ENCODE measurements at places on chromosomes 6 and 20. TPM values are rescaled to one million over a fixed set of nuclear protein-coding genes. Genes with fewer than 3 reads are reported as not detected.

The SIRPB2 gene
- total RNA-seq: not detected

DNA sequence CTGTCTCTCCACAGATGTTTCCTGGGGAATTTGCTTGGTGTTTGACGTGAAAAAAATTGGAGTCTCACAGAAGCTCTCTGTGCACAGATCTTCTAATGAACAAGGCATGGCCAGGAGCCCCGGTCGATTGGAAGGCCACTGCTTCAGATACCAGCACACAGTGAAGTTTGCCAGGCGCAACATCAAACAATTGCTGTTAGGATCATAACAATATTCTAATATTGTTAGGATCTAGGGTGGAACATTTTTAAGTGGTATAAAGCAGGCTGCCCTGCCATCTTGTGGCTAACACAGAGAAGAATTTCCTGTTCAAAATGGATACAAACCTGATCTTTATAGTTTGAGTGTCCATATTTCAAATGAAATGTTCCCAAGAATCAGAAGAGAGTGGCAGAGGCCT is 64.1 kb downstream of the C6orf118 start:
- DNase-seq: no peak

GRCh38 chr6:2594868-2595267 is 155.9 kb downstream of the MYLK4 start:
- no peak for DNase-seq

DNA sequence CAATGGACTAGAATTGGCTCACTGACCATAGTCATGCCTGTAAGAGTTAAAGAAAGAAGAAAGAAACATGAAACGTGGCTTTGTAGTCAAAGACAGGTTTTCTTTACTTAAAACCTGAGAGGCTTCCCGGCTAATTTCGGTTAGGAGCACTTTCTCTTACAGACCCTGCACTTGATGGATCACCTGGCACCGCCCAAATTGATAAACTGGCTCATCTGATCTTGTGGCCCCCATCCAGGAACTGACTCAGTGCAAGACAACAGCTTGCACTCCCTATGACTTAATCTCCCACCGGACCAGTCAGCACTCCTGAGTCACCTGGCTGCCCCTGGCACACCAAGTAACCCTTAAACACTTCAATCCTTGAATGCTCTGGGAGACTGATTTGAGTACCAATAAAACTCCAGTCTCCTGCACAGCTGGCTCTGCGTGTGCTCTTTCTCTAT is 12.3 kb downstream of the TMEM14B start:
- peak; percentile 97 for DNase-seq

- no peak for DNase-seq
These were observed 86.1 kb upstream of the STMND1 start for GRCh38 chr6:17015551-17016381.

DNA sequence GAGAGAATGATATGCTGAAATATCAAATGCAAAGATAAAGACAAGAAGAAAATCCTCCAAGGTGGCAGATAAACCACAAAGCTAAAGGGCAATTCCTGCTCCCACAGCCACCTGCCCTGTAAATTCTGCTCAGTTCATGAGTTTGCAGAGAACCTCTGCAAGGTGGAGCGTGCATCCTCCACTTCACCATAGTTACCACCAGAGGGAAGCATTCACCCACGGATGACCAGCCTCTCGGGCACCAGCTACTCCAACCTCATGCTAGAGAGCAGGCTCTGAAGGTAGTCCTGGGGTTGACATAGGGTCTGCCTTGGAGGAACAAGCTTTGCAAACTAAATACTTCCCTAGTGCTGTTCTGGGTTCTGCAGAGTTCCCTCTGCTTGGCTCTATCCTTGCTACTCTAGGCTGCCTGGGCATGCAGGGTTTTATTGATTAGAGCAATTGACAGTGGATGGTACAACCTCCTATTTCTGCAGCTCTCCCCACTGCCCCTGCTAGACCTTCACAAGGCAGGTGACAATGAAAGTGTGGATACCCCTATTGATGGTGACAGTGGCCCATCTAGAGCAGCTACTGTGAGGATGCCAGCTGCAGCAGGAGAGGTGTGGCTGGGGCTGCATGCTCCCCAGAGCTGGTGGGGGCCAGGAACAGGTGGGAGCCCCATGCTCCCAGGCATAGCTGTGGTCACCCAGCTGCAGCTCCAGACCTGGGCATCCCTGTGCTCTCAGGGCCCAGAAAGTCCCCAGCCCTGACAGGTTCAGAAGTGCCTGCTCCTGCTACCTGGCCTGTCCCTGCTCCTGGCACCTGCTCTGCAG is 51.1 kb downstream of the GGTLC1 start:
- no peak for DNase-seq

DNA sequence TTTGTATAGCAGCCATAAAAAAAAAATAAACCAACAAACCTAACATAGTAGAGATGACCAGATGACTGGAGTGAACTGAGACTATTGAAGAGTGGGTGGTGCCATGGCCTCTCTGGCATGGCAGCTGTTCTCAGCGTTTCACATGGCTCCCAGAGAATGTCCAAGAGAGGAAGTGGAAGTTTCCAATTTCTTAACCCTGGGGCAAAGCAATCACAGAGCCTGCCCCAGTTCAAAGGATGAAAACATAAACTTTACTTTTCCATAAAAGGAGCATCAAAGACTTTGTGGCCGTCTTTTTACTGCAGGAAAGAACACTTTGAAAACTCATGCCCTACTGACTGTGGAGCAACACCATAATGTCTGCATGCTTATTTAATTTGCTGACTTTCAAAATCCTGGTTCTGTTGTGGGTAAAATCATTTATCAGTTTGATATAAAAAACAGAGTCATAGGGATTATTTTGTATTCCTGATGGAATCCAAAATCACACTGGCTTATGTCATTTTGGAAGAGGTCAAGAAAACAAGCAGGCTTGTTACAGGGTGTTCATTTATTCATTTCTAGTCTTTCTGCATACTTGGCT is 165.4 kb downstream of the SLC35B3 start:
- DNase-seq: no peak

DNA sequence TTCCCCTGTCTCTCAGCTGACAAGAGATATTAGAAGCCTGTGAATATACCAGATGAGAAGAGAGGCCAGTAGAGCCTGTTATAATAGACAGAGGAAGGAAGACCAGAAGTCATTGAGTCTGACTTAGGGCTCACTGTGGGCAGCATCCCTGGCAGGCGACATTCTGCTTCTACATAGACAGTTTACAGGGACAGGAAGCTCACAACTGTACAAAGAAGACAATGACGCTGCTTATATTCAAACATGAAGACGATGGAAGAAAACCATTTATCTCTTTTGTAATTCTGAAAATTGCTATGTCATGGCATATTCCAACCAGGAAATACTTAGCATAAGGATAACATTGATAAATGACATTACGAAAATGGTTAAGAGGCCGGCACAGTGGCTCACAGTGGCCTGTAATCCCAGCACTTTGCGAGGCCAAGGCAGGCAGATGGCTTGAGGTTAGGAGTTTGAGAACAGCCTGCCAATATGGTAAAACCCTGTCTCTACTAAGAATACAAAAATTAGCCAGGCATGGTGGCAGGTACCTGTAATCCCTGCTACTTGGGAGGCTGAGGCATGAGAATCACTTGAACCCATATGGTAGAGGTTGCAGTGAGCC is 170.9 kb downstream of the UBE3D start:
- no peak for DNase-seq

The ZBTB22 gene
- total RNA-seq: 11.2 TPM

DNA sequence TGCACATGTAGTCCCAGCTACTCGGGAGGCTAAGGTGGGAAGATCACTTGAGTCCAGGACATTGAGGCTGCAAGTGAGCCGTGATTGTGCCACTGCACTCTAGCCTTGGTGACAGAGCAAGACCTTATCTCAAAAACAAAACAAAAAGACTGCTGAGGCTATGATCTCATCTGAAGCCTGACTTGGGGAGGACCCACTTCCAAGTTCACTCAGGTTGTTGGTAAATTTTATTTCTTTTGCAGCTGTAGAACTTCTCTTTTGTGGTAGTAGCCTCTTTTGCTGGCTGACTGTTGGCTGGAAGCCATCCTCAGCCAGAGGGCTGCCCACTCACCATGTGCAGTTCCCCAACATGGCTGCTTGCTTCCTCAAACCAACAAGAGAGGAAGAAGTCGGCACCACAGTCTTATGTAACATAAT is 36.8 kb upstream of the ME1 start:
- no peak for DNase-seq

DNA sequence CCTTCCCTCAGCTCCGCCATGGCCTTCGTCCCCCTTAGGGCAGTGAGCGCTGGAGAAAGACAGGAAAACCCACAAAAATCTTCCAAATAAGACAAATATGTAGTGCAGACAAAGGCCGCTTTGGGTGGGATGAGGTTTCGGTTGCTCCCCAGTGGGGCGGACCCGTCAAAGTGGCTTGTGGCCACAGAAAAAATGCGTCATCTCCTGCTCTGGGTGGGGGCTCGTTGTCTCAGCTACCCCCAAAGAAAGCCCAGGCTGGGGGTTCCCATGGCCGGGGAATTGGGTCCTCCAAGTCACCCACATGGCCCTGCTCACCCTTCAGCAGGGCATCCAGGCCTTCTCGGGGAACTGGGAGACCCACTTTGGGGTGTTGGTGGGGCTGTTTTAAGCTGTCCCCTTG is 21.9 kb upstream of the SCUBE3 start:
- no peak for DNase-seq

The KIAA0408 gene
- total RNA-seq: 5.9 TPM

- DNase-seq: no peak
These were observed 83.6 kb upstream of the CHD6 start for GRCh38 chr20:41701588-41702348.

GRCh38 chr6:82957868-82958245 is 107.8 kb downstream of the UBE3D start:
- DNase-seq: no peak

The BNIP5 gene
- total RNA-seq: not detected

The CST9L gene
- total RNA-seq: not detected

DNA sequence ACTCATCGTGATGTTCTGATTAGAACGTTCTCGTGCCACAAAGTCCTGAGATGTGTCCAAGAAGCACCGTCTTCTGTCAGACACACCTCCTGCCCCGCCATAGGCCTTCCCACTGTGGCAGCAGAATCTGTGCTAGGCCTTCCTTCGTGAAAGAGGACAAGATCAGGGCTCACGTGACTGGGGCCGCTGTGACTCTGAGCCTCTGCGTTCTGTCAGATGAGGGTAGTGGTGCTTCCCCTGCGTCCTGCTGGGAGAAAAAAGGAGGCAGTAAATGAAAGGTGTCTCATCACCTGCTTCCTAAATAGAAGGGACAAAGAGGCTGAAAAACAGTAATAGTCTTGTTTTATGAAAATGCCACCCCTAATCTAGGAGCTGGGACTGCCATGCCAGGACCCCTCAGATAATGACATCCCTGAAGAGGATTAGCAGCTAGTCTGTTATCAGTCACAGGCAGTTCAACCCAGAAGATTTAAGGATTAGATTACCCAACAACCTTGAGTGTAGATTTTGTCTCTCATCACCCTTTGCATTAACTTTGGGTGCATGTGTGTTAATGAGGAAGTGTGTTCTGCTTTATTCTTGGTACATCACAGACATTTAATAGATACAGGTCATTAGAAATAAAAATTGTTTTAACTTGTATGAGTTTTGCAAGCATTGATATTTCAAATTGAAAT is 4.1 kb downstream of the DNAJC5 start:
- no peak for DNase-seq

The PRL gene
- total RNA-seq: not detected

The MPIG6B gene
- not detected for total RNA-seq

The PCK1 gene
- total RNA-seq: not detected

The RIPOR3 gene
- total RNA-seq: 0.27 TPM

Data from Daoy (cell line).